Fibroblast of skin of right quadriceps (primary cell): ENCODE measurements at places on chromosomes 7 and 10.

GRCh38 chr7:7884855-7885254 is 83.7 kb upstream of the GLCCI1 start:
- peak; percentile 7 for DNase-seq

GRCh38 chr7:140212100-140212881 is 35.5 kb upstream of the KDM7A start:
- DNase-seq = peak; percentile 26

DNA sequence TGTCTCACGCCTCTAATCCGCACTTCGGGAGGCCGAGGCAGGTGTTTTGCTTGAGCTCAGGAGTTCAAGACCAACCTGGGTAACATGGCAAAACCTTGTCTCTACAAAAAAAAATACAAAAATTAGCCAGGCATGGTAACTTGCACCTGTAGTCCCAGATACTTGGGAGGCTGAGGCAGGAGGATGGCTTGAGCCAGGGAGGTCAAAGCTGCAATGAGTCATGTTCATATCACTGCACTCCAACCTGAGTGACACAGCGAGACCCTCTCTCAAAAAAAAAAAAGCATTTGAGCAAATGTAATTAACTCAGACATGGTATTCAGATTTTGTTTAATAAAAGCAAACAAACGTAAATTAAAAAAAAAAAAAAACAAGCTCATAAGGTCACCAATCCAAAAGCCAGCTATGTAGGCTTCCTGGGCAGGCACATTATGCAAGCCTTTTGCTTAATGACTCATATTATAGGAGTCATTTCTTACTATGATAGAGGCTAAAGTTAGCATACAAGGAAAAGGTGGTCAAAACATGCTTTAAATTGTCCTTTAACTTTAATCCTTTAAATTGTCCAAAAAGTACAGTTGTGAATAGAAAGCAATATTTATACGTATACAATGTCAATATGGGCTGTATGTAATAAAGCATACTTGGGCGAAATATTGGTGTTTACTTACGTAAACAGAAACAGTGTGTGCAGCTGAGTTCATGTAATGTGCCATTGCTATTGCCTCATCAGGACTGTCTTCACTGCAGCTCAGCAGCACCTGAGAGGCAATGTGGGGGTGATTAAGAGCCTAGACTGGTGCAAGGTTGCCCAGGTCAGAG is 13.0 kb downstream of the AKR1D1 start:
- no peak for DNase-seq

- DNase-seq = no peak
Observed at GRCh38 chr10:69107176-69107490, 16.8 kb upstream of the VPS26A start.

DNA sequence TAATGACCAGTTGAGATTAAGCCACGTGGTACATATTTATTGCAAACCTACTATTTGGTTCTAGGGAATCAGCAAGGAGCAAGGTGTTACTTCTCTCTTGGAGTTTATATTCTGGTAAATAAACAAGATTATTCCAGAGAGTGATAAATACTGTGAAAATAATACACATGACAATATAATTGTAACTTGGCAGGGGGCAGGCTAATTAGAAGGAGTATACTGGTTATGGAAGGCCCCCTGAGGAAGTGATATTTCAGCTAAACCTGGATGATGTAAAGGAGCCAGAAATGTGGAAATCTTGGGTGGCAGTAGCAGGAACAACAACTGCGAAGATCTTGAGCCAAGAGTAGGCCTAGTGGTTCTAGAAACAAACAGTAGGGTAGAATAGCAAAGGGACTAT is 111.8 kb downstream of the SDK1 start:
- no peak for DNase-seq

GRCh38 chr10:11118686-11119085 is 101.0 kb downstream of the CELF2 start:
- no peak for DNase-seq

GRCh38 chr7:36182854-36183604 is 30.0 kb downstream of the EEPD1 start:
- DNase-seq = no peak

DNA sequence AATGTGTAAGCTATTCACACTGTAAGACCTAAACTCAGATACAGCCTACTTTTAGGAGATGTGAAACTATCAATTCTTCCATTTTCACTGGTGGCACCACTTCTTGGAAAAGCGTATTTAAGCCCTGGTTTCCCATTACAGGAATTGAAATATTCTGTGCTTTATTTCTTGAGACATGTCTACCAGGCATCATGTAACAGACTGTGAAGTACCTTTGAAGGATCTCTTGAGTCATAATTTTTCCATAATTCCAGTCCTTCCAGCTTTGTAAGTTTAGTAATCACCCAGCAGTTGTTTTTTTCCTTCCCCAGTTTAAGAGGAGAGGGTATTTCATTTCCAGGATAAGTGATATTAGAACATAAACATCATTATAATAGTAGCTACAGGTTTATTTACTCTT is 186.0 kb upstream of the PRPS1L1 start:
- no peak for DNase-seq

- DNase-seq = no peak
Observed at GRCh38 chr7:137017221-137017620, 148.8 kb downstream of the CHRM2 start.

DNA sequence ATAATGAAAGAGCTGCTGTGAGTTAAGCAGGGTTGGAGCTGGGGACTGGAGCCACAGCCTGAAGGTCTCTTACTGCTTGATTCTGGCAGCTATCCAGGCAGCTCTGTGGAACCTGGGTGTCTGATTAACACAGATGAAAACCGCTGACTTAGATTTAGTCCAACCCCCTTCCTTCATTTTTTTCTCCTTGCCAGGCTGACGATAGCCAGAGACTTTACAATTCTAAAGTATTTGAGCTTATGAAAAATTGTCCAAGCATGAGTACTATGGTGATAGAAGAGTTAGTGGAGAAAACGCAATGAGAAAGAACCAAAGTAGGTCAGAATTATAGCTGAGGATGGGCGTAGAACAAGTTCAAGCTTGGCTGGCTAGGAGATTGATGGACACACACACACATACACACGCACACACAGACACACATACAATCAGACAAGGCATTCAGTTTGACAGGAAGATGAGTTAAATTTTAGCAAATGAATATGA is 13.5 kb upstream of the GPR85 start:
- DNase-seq = peak; percentile 50

DNA sequence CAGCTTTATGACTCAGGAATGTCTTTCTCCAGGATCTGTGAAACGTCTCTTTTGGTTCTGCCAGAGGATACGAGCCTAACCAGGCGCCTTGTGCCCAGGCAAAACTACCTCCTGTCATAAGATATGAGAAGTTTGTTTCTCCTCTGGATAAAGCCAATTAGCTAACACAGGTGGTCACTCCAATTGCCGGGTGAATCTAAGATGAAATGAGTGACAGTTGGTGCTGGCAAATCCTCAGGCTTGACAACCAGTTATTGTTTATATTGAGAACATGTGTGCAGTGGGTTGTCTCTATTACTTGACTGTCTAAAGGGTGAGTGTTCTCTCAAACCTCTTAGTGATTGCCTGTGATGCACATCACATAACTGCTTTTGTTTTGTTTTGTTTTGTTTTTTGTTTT is 449.1 kb downstream of the XPNPEP1 start:
- DNase-seq = no peak

- no peak for DNase-seq
Observed at GRCh38 chr7:2803342-2803692, 40.8 kb downstream of the GNA12 start.

- no peak for DNase-seq
Observed at GRCh38 chr7:30166155-30166840, 31.5 kb downstream of the MTURN start.

- peak; percentile 9 for DNase-seq
Observed at GRCh38 chr10:85548034-85548433, 818.6 kb downstream of the GRID1 start.

DNA sequence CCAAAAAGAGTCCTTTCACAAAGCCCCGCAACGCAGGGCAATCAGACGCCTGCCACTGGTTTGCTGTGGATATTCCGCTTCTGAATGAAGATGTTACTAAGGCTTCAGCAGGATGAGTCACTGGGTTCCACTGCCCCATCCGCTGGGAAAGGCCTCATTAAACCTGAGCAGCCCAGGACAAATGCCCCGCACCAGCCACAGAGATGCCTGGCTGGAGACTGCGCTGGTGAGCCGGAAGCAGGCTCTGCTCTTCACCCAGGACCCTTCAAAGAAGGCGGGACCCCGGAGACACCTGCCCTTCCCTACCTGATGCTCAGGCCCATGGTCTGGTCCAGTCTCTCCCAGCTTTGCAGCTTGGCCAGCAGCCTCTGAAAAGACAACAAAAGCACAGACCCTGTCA is 19.8 kb downstream of the MAD1L1 start:
- no peak for DNase-seq

DNA sequence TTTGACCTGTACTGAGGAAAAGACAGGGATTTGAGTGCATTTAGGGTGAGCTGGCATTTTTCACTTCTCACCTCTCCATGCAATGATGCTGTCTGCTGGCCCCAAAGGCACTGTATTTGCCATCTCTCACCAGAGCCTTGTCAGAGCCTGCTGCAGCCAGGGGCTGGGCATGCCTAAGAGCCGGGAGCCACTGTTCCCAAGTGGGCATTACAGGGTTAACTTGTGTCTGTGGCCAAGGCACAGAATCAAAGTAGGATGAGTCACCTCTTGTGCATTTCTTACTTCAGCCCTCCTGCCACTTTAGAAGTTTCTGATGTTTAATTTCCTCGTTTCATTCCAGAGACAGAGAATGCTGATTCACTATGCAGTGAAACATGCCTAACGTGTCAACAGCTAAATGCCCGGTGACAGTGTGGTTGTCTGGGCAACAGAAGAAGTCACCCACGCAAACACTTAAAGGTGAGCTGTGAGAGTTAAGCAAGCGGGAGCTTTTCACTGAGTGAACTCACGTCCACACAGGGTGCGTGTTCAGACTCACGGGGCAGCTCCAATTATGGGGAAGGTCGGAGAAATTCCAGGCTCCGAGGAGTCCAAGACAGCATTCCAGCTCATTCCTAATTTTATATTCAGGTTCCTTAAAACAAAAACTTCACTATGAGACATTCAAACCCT is 57.1 kb upstream of the IGFBP3 start:
- DNase-seq = peak; percentile 98

DNA sequence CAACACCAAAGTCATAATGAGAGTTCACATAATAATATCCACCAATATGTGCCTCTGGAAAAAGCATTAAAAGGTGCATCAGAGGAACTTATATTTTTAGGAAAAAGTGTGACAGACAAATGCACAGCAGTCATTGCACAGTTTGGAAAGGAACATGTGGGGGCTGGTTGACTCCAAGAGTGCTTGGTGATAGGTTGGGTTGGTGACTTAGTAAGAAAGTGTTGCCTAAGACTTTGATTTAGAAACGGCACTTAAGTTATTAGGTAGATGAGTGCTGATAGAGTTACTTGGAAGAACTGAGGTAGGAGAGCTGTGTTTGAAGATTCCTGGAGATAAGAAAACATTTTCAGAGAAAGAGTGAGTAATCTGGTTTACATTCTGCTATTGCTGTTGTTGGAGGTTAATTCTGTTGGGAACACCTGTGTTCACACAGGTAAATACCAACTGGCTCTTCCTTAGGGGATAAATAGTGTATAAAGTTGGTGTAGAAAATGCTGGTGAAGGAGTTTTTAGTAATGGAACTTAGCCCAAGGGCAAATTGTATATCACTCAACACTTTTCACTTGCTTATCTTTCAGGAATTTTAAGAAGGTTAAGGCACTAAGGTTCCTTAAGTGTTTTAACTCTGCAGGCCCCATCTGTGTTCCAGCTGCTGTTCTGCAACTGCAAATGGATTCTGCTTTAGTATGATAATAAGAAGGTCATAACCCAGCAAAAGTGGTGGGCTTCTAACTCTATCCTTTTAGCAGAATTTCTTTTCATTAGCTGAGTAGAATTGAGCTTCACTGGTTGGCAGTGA is 196.1 kb downstream of the NSUN6 start:
- no peak for DNase-seq

- no peak for DNase-seq
Observed at GRCh38 chr10:79406683-79407422, 38.6 kb downstream of the ZCCHC24 start.

GRCh38 chr10:35336084-35336831 is at the start of gene CCNY:
CCNY (plus strand) TSS chr10:35336509; CDS start chr10:35337054, 545 bp downstream.
- peak; percentile 72 for DNase-seq

- no peak for DNase-seq
Observed at GRCh38 chr7:20354610-20355528, 24.2 kb downstream of the ITGB8 start.

GRCh38 chr10:63155388-63156020 is 22.4 kb downstream of the NRBF2 start:
- no peak for DNase-seq

- DNase-seq = peak; percentile 24
Observed at GRCh38 chr7:149662591-149663095, 110.7 kb downstream of the ZNF467 start.

- peak; percentile 32 for DNase-seq
Observed at GRCh38 chr7:114979388-114979787, 57.5 kb downstream of the MDFIC start.

DNA sequence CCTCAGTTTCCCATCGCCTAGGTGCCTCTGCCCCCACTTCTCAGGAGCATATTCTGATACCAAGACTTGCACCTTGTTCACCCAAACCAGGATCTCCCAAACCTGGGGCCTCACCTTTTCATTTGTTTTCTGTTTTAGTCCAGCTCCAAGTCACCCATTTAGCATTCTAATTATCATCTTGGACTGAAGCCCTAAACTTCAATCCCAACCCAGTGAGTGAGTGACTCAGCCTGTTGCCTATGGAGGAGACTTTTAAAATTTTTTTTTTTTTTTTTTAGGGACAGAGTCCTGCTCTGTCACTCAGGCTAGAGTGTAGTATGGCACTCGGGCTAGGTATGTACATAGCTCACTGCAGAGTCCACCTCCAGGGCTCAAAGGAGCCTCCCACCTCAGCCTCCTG is 378.9 kb upstream of the AUTS2 start:
- peak; percentile 57 for DNase-seq

GRCh38 chr10:24982319-24983112 is 30.1 kb upstream of the PRTFDC1 start:
- DNase-seq = no peak

- DNase-seq = no peak
Observed at GRCh38 chr7:128188396-128189230, 52.5 kb upstream of the LEP start.

DNA sequence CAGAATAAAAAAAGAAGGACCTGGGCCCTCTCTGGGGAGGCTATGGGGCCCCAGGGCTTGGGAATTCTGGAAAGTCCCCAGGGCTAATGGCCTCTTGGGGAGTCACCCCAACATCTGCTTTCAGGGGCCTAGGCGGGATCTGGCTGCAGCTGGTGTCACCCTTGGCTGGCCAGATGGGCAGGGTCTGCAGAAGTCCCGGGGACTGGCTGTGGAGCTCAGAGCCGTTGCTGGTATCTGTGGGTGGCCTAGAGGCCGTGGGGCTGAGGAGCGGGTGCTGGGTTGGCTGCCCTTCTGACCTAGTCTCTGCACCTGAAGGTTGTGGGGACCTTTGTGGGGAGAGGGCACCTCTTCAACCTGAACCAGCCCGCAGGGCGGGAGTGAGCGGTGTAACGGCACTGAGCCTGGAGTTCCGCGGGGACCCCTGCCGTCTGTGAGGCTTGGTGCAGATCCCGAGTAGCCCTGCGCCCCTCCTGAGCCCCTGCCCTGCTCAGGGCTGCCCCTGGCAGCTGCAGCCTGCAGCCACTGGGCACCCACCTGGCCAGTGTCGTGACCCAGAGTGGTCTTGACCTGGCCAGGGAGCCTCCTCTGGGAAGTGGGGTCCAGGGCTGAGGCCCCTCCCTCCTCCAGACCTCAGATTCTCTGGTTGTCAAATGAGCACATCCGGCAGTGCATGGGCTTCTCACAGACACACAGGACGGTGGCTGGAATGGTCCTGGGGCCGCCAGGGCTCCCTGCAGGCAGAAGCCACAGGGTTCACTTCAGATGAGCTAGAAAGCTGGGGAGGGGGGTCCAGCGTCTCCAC is 51.5 kb downstream of the UNCX start:
- DNase-seq = no peak

GRCh38 chr10:58963723-58964124 is 212.7 kb upstream of the PHYHIPL start:
- no peak for DNase-seq
